ENCODE measurements at places on chromosomes 3 and 15.

- no peak for DNase-seq
Measured at GRCh38 chr3:53211706-53212702, 43.8 kb downstream of the TKT start.

DNA sequence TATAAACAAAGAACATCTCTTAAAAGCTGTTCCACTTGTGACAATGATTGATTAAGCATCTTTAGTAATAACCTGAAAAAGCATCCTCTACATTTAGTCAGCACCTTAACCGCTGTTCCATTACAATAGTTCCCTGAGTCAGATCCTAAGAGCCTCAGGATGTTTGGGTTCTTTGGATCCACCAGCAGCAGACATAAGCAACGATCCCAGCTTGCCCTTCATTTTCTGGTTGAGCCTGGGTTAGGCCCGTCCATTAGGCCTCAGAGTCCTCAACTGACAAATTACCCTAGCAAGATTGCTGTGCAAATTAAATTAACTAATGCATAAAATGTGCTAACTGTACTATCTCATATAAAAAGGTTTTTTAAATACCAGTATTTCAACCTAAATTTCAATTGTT is 42.3 kb upstream of the ROBO1 start:
- DNase-seq, result no peak

GRCh38 chr3:169694117-169694516 is 30.6 kb upstream of the MECOM start:
- DNase-seq, result no peak

GRCh38 chr3:146139586-146140110 is 21.3 kb downstream of the PLOD2 start:
- no peak for DNase-seq

- DNase-seq, result no peak
Measured at GRCh38 chr15:78800806-78801205, 10.5 kb downstream of the ADAMTS7 start.

DNA sequence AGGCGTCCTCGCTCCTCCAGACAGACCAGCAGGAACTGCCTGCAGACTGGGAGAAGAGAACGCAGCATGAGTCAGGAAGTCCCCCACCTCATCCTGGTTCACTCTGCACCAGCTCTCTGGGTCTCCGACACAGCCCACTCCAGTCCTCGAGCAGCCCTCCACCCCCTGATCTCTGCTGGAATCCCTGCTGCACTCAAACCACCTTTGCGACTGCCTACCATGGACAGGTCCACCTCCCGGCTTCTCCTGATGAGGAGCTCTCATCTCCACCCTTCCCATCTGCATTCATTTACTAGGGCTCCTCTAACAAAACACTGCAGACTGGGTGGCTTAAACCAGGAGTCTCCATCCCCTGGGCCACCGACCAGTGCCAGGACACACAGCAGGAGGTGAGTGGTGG is 202.3 kb upstream of the IGF1R start:
- DNase-seq, result no peak

DNA sequence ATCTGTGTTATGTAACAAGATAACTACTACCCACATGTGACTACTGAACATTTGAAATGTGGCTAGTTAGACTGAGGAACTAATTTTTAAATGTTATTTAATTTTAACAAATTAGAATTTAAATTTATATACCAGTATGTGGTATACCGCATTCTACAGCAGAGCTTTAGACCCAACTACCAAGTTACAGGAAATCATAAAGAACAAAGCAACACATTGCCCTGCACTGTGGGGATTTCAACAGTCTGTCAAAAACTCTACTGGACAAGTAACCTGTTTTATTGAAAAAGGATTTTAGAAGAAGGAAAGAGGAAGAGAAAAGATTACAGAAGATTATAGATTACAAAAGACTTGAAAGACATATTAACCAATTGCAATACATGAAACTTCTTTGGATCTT is 64.9 kb downstream of the DPH6 start:
- DNase-seq, result no peak

GRCh38 chr3:24387493-24387892 is 107.2 kb downstream of the THRB start:
- DNase-seq, result peak; percentile 14

DNA sequence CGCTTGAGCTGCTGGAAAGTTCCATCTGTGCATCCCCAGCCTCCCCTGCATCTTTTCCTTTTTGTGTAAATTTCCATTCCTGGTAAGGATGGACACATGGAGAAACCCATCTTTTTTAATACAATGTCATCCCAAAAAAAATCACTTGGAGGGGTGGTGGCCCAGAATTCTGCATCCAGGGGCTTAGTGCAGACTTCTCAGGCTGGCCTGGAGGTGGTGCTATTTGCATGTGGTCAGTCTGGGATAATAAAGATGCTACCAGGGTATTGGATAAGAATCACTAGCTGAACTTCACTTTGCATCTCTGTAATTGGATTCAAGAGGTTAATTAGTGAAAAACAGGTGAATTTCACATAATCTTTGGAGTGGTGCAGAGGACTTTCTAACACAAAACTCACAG is 1.8 kb upstream of the ZSCAN2 start:
- no peak for DNase-seq

- no peak for DNase-seq
Measured at GRCh38 chr15:80289528-80290495, 37.8 kb upstream of the CTXND1 start.

DNA sequence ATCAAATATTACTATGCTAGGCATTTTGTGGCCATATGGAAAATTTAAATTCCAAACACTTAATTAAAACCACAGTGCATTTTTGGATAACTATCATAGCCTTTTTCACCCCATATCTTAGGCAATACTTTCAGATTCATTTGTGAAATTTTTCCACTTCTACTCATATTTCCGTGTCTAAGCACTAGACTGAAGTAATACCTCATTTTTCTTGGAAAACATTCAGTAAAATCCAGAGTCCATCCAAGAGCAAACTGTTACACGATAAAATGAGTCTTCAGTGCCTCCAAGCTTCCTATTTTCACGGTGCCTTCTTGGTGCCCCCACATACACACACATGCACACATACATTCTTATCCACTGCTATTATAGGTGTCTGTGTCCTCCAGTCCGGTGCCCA is 845.9 kb downstream of the TBL1XR1 start:
- DNase-seq, result peak; percentile 36

- DNase-seq, result no peak
Measured at GRCh38 chr3:14534516-14535191, 5.5 kb downstream of the GRIP2 start.

- no peak for DNase-seq
Measured at GRCh38 chr3:194466761-194467356, 19.9 kb downstream of the ATP13A3 start.

GRCh38 chr3:105284876-105285275 is 81.8 kb upstream of the ALCAM start:
- no peak for DNase-seq

GRCh38 chr15:63727542-63727941 is 106.2 kb downstream of the HERC1 start:
- DNase-seq, result no peak

GRCh38 chr3:32457971-32458471 is 44.6 kb downstream of the CMTM6 start:
- DNase-seq, result no peak

DNA sequence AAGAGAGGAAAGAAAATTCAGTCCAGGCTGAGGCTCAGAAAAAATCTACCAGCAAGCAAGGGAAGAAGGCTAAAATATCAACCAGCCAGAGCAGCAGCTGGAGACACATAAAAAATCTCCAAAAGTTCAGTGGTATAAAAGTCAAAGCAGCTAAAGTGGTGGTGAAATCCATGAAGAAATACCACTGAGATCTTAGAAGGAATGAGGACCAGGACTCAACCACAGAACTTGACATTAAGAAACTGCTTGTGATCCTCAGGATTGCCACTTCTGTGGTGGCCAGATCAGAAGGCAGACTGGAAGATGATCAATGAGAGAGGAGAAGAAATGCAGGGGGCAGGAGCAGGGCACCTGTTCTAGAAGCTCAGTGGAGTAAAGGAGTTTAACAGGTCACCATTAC is 22.5 kb downstream of the CNTN3 start:
- DNase-seq, result no peak

DNA sequence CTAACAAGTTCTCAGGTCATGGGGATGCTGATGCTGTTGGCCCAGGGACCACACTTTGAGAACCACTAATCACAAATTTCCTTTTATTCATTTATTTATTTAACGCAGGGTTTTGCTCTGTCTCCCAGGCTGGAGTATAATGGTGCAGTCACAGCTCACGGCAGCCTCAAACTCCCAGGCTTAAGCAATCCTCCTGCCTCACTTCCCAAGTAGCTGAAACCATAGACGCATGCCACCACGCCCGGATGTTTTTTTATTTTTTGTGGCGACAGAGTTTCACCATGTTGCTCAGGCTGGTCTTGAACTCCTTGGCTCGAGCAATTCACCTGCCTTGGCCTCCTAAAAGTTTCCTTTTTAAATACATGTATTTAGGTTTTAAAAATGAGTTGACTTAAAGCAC is 20.7 kb upstream of the ISLR2 start:
- DNase-seq, result no peak

- no peak for DNase-seq
Measured at GRCh38 chr3:187567021-187567420, 103.2 kb downstream of the SST start.

GRCh38 chr3:133238015-133238414 is 161.8 kb upstream of the BFSP2 start:
- DNase-seq, result no peak

- no peak for DNase-seq
Measured at GRCh38 chr3:36813305-36813704, 49.0 kb upstream of the DCLK3 start.

DNA sequence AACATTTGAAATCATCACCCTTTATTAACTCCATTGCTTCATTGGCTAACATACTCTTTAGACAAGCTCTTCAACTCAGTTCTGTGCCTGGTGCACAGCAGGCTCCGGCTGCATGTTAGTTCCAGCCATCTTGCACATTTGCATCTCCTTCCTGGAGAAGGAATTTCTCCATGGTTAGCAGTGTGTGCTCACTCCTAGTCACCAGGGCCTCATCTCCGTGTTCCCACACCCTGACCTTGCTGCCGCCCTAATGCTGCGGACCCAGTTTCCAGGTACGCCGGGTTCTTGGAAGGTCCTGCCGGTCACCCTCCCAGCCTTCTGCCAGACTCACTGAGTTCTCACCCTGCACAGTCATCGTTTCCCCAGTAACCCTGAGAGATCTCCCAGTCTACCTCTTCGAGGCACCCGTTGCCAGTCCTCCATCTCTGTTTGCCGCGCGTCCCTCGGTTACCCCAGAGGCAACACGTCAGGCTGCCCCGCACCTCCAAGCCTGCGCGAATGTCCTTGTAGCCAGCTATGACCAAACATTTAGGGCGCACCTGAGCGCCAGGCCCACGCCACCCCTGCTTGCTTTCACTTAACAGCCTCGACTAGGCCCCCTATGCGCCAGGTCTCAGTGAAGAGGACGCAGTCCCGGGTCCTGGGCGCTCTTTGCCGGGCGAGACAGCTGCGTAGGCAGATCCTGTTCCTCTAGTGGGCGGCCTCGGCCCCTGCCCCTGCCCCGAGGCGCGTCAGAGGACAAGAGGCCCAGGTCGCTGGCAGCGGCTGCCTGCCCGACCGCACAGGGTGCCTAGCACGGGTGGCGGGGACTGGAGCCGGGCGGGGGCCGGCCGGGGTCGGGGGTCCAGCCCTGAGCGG is 747 bp upstream of the ZNF592 start:
- DNase-seq, result no peak

DNA sequence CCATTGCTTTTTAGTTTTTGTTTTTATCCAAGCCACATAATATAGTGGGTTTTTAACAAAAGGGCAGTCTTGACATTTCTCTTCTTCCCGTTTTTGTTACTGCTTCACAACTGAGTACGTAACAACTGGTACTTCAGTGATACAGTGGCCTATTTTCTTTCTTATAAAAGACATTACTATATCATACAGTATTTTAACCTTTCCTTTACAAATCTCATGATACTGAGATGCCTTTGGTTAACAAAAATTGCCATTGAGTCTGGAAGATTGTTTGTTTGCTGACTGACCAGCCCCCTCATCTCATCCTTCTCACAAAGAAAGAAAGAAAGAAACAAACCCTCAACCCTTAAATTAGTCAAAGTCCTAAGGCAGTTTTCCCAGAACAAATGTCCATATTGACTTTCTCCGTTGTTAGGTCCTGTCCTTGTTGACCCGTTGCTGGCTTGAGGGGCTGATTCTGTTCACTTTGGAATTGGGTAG is 77.0 kb upstream of the SAMMSON start:
- DNase-seq, result no peak

DNA sequence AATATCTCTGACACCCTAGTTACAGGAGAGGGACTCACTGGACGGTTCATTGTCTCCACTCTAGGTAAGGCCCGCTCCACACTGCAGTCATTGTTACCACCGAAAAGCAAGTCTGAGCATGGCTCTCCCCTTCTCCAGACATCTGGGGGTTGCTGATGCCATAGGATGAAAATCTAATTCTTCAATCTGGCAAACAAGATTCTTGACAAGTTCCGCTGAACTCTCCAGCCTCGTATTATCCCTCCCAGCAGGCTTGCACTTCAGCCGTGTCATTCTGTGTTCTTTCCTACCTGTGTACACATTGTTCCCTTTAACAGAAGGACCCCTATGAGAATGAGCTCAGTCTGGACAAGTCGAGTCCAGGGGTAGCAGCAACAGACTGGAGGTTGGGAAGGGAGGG is 152.3 kb upstream of the NR2E3 start:
- DNase-seq, result no peak

DNA sequence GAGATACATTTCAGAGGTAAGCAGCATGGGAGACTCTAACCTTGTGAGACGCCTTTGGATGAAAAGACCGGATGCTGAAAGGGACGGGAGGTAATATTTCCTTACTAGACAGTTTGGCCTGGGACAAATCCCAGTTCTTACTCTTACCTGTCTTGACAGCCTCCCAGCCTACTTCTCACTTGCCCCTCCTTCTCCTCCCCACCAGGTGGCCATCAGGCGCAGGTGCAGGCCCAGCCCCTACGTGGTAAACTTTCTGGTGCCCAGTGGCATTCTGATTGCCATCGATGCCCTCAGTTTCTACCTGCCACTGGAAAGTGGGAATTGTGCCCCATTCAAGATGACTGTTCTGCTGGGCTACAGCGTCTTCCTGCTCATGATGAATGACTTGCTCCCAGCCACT is 6.3 kb downstream of the HTR3D start:
- DNase-seq, result no peak

- DNase-seq, result no peak
Measured at GRCh38 chr3:55588146-55588765, 101.2 kb upstream of the WNT5A start.

GRCh38 chr3:142027300-142027699 is 122.0 kb downstream of the TFDP2 start:
- no peak for DNase-seq

DNA sequence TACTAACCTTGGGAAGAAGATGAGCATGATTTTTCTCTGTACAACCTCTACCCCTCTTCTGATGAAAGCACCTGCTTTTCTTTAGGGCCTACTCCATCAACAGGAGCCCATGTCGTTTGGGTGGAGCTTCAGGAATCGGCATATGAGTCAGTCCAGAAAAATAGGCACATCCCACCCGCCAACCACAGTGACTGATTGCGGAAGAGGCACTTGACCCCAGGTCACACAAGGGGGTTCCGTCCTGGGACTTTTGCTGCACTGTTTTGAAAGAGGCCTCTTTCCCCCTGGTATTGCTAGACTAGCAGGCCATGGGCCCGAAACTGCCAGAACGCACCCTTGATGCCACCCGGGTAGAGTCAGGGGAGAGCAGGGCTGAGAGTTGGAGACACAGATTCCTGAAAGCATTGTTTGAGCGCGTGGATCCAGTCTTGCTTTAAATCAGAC is 19.3 kb upstream of the NRROS start:
- DNase-seq, result no peak
